ENCODE measurements at places on chromosomes 3 and 15.

- peaks cover 8% of the 10 kb centered on the region for H3K4me1 ChIP-seq
- no peak overlapping the region for H3K4me3 ChIP-seq
- peaks cover 7% of the 10 kb centered on the region for H3K36me3 ChIP-seq
- no peaks in the 10 kb centered on the region for H3K27me3 ChIP-seq
Measured at GRCh38 chr3:129560269-129560787, 17.4 kb downstream of the H1-8 start.

DNA sequence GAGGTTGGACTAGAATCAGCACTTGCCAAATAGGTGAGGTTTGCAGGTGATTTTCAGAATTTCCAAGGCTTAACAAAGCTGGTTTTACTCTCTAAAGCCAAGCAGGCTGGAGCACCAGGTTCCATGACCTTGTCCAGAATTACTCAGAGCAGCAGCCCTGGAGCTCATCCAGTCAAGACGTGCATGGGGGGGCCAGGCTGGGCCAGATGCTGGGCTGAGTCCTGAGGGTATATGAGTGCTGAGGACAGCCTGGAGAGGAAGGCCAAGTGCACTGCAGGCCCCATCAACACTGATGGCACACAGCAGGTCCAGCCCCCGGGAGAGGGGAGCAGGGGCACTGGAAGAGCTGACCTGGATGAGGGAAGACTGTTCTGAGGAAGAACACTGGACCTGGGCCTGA lies 3.0 kb upstream of the TXNRD3 start:
- peaks cover 10% of the 10 kb centered on the region for H3K27me3 ChIP-seq
- peaks cover 7% of the 10 kb centered on the region for H3K4me1 ChIP-seq
- no peak overlapping the region for H3K4me3 ChIP-seq
- H3K36me3 ChIP-seq: no peaks in the 10 kb centered on the region
- H3K27ac ChIP-seq: no peak overlapping the region

DNA sequence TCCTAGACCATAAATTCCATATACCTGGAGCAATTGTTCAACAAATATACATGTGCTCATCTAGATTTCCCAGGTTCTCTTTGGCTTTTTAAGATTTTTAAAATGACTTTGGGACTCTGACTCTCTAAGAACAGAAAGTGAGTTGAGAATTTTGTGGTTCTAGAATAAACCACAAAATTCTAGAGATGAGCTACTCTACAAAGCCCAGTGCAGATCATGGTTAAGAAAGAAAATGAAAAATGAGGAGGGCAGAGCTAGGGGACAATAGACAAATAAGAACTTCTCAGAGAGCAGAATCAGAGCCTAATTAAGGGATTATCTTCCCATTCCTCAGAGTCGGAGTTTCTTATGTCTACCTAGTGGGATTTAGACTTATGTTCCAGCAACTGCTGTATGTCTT lies 694.7 kb downstream of the ZNF385D start:
- H3K27ac ChIP-seq: no peak overlapping the region
- DNase-seq: no peak
- H3K36me3 ChIP-seq: no peaks in the 10 kb centered on the region
- H3K27me3 ChIP-seq: no peaks in the 10 kb centered on the region
- no peaks in the 10 kb centered on the region for H3K4me1 ChIP-seq

GRCh38 chr3:143763564-143764162 lies 84.6 kb downstream of the SLC9A9 start:
- H3K27me3 ChIP-seq: no peaks in the 10 kb centered on the region
- H3K4me3 ChIP-seq: no peak overlapping the region
- peaks cover 3% of the 10 kb centered on the region for H3K4me1 ChIP-seq
- DNase-seq: no peak
- H3K27ac ChIP-seq: no peak overlapping the region
- H3K36me3 ChIP-seq: no peaks in the 10 kb centered on the region

DNA sequence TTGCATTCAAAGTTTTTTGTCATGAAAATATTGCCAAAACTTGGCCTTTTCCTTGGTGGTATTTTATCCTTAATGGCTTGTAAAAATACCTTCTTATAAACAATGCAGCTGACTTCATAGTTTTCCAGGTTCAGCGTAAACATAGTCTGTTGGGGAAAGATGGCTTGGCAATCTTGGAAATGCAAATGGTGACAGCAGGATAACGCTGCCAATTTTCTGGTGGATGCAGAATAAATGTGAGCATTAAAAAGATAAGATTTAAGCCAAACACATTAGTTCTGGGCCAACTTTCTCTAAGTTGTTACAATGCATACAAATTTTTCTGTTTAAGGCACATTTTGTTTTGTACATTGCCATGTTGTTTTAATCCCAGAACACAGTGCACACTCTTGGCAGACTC lies 147.0 kb upstream of the POU1F1 start:
- H3K4me3 ChIP-seq: no peak overlapping the region
- H3K36me3 ChIP-seq: no peaks in the 10 kb centered on the region
- H3K27me3 ChIP-seq: no peaks in the 10 kb centered on the region
- DNase-seq: no peak
- H3K4me1 ChIP-seq: no peaks in the 10 kb centered on the region

GRCh38 chr3:14262212-14262611 lies 83.6 kb downstream of the LSM3 start:
- no peak overlapping the region for H3K4me3 ChIP-seq
- H3K27ac ChIP-seq: no peak overlapping the region
- no peak for DNase-seq
- H3K27me3 ChIP-seq: no peaks in the 10 kb centered on the region
- H3K4me1 ChIP-seq: peaks cover 3% of the 10 kb centered on the region

DNA sequence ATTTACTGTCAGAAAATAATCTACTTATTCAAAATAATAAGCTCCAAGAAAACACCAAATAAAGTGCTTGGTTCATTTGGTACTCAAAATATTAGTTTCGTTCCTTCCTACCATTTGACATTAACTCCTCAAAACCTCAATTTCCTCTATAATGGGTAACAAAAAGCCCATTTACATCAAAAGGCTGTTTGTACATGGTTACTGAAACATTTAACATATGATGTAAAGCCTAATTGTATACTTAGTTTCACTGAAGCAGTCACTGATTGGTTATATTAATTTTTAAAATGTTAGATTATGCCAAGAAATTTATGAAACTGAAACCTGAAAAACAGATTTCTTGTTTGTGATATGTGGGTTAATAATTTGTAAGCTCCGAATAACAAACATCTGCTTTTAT lies 14.7 kb downstream of the XRN1 start:
- no peaks in the 10 kb centered on the region for H3K27me3 ChIP-seq
- peaks cover 2% of the 10 kb centered on the region for H3K4me1 ChIP-seq
- H3K4me3 ChIP-seq: no peak overlapping the region
- no peak for DNase-seq
- no peak overlapping the region for H3K27ac ChIP-seq
- H3K36me3 ChIP-seq: peaks cover 42% of the 10 kb centered on the region

DNA sequence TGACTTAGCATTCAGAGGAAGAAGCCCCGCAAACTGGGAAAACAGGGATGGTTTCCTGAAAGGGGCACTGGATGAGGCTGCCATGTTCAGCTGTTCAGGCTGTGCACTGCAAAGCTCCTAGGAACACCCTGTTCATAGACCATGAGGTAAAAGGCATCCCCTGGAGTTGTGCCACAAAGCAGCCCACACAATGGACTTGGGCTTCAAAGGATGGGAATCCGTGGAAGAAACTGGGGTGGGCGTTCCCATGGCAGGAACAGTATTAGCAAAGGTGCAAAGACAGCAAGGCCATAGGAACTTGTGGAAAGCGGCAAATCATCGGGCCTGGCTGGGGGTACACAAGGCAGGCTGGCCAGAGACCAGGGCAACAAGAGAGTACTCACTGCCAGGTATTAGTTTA lies 8.9 kb downstream of the OXTR start:
- H3K4me1 ChIP-seq: no peaks in the 10 kb centered on the region
- H3K27ac ChIP-seq: no peak overlapping the region
- no peak overlapping the region for H3K4me3 ChIP-seq
- no peaks in the 10 kb centered on the region for H3K27me3 ChIP-seq

DNA sequence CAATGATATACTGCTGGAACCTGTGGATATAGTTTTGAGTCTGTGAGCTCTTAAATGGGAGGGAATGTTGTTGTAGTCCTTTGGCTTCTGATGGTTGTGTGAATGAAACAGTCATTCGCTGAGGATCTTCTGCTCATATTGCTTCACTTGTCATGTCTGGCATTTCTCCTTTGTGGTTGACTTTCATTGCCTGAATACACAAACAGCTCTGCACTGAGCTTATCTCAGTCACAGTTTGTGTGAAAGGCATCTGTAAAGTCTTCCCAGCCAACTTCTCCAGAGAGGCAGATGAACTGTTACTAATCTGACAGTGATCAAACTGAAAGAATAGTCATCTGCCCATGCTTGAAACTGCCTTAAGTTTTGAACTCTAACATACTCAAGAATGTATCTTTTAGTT lies 59.8 kb downstream of the TMED3 start:
- DNase-seq: no peak
- no peaks in the 10 kb centered on the region for H3K36me3 ChIP-seq
- H3K4me3 ChIP-seq: no peak overlapping the region
- H3K4me1 ChIP-seq: no peaks in the 10 kb centered on the region

DNA sequence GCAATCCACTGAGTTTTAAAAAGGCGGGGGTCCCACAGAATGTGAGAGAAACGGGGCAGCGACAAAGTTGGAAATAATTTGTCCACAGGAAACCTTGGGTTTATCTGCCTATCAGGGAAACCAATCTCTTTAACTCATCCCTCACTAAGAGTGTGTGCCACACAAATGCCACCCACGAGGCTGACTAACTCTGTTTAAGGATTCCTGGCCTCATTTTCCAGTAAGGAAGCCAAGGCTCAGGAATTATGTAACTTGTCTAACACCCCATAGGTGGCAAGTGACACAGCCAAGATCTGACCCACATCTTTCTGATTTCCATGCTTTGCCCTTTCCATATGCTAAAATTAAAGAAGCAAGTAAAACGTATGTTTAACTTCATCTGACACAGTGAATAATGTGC lies 263.2 kb downstream of the CNTN3 start:
- no peak for DNase-seq
- no peak overlapping the region for H3K4me3 ChIP-seq
- H3K27me3 ChIP-seq: no peaks in the 10 kb centered on the region
- no peaks in the 10 kb centered on the region for H3K4me1 ChIP-seq

DNA sequence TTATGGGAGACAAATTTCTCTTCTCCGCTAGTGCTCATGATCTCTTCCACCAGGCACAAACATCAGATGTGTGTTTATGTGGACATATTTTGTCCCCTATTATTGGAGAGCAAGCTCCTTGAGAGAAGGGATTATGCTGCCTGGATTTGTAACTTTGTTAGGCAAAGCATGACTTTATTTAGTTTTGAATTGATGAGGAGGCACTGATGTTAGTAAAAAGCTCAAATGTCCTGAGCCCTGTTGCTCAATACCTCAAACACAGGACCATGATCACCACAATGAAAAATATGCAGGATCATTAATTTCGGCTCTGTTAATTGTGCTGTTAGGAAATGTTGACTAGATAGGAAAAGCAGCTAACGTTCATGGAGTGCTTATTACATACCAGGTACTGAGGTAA lies 29.1 kb downstream of the SCG5 start:
- no peaks in the 10 kb centered on the region for H3K4me1 ChIP-seq
- no peaks in the 10 kb centered on the region for H3K27me3 ChIP-seq
- H3K27ac ChIP-seq: no peak overlapping the region
- DNase-seq: no peak
- no peak overlapping the region for H3K4me3 ChIP-seq

DNA sequence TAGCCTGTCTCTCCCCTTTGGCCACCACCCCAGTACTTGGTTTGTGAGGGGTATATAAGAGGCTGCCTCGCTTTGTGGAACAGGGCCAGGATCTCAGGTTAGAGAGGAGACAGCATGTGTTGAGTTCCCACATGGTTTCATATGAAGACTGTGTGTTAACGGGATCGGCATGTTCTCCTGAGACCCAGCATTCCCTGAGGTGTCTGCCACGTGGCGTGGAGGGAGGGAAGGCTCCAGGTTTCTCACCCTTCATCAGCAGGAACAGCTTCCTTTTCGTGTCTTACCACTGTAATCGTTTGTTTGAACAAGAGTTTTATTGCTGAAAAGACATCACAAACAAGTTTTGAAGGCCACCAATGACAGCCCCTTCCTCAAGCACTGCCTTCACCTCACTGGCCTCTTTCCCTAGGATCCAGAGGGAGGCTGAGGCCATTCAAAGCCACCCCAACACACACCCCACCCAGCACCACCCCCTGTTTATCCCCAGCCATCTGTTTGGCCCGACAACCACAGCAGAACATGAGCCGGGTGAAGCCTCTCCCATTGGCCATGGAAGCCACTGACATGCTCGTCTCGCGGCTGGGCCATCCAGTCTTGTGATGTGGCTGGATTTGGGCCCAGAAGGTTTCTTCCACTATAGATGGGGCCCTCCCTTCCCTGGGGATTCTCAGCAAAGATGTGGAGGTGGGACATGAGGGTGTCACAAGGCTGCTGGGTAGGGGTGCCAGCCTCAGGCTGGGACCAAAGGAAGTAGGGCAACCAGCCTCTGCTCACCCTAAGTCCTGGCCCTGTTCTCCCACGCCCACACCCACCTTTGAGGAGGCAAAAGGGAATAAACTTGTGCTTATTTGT lies 10.0 kb downstream of the BHLHE40 start:
- H3K27me3 ChIP-seq: no peaks in the 10 kb centered on the region
- no peaks in the 10 kb centered on the region for H3K36me3 ChIP-seq
- peaks cover 37% of the 10 kb centered on the region for H3K4me1 ChIP-seq
- H3K27ac ChIP-seq: no peak overlapping the region
- no peak for DNase-seq
- H3K4me3 ChIP-seq: no peak overlapping the region

Measured in CD4-positive, alpha-beta T cell (primary cell).